Activated CD4-positive, alpha-beta T cell treated with anti-CD3 and anti-CD28 coated beads for 36 hours (primary cell): ENCODE measurements at places on chromosomes 11 and 22. TPM values are rescaled to one million over a fixed set of nuclear protein-coding genes. Genes with fewer than 3 reads are reported as not detected.

- no peak for DNase-seq
Measured at GRCh38 chr11:125075900-125076317, 12.8 kb downstream of the SLC37A2 start.

DNA sequence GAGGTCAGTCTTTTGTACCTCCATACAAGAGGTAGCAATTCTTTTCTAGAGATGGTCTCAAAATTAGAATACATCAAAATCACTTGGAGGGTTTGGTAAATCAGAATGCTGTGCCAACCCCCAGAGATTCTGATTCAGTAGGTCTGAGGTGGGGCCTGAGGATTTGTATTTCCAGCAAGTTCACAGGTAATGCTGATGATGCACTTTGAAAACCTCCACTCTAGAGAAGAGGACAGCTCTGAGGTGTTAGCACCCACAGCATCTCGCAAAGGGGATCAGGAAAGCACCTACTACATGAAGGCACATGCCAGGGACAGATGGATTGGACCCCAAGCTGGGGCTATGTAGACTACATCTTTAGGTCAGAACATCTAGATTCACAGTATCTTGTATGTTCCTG, 7.2 kb downstream of the KCTD14 start:
- DNase-seq = no peak

DNA sequence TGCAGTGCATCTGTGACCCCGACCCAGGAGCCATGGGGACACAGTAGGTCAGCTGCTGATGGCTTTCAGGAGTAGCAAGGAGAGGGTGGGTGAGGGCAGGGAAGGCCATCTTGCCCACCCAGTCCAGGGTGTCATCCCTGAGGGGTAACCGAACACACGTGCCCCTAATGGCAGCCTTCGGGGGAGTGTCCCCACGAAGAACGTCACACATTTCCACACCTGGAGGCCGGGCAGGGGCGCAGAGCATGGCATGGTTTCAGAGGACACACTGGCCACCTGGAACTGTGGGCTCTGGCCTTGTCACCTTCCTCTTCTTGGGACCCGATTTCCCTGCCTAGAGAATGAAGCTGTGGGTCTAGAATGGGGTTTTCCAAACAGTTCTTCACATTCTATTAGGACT, 19.4 kb upstream of the BAIAP2L2 start:
- DNase-seq = no peak

- DNase-seq = peak; percentile 80
Measured at GRCh38 chr11:2377511-2378443, 667 bp downstream of the CD81 start.

GRCh38 chr11:103924166-103925013, 112.0 kb upstream of the DDI1 start:
- DNase-seq = no peak

MMP27 gene
- not detected for total RNA-seq

GRCh38 chr22:44194569-44194968, 13.8 kb downstream of the PARVG start:
- no peak for DNase-seq

GRCh38 chr22:38327805-38328204, 10.6 kb upstream of the CSNK1E start:
- DNase-seq = no peak

DNA sequence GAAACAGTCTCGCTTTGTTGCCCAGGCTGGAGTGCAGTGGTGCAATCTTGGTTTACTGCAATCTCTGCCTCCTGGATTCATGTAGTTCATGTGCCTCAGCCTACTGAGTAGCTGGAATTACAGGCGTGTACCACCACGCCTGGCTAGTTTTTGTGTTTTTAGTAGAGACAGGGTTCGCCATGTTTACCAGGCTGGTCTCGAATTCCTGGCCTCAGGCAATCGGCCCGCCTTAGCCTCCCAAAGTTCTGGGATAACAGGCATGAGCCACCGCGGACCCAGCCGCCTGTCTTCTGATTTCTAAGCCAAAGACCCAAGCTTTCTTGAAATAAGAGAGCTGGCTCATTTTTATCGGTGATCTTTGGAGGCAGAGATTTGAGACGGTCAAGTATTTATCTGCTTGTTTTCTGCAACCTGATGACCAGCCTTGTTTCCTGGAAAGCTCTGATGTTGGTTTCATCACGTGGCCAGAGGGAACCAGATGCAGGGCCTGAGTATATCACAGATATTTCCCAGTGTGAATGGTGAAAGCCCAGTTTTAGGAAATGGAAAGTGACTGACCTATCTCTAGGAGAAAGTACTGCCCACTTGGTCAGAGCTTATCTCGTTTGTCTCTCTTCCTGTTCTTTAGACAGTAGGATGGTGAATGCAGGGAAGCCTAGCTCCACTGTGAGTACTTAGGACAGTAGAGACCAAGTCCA, 5.7 kb upstream of the SIDT2 start:
- no peak for DNase-seq

- DNase-seq = no peak
Measured at GRCh38 chr11:15711311-15711710, 596.6 kb downstream of the INSC start.

GRCh38 chr22:17842386-17842785, 68.1 kb upstream of the BID start:
- DNase-seq = peak; percentile 46

TSPAN18 gene
- 2.3 TPM for total RNA-seq

DNA sequence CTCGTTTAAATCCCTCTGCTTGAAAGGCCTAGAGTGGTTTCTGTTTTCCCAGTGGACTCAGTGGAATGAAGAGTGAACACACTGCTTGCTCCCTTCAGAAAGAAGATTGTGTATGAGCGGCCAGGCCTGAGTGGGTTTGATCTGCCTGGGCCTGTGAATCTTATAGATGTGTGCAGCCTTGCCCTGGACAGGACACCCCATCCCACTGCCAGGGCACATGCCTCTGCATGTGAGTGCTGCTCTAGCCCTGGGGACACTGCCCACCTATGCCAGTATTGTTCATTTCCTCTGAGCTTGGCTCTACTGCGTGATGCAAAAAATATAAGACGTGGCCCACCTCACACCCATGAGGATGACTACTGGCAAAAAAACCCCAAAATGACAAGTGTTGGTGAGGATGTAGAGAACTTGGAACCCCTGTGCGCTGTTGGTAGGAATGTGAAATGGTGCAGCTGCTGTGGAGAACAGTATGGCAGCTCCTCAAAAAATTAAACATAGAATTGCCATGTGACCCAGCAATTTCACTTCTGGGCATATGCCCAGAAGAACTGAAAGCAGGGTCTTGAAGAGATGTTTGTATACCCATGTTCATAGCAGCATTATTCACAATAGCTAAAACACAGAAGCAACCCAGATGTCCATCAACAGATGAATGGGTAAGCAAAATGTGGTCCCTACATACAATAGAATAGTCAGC, 27.3 kb upstream of the NECTIN1 start:
- no peak for DNase-seq

GRCh38 chr11:128603003-128603696, 15.8 kb upstream of the ETS1 start:
- peak; percentile 51 for DNase-seq
